ENCODE measurements at places on chromosomes 11 and 22.
A peak's percentile ranks its signal among the peaks of the same experiment; 100 is the strongest.

DNA sequence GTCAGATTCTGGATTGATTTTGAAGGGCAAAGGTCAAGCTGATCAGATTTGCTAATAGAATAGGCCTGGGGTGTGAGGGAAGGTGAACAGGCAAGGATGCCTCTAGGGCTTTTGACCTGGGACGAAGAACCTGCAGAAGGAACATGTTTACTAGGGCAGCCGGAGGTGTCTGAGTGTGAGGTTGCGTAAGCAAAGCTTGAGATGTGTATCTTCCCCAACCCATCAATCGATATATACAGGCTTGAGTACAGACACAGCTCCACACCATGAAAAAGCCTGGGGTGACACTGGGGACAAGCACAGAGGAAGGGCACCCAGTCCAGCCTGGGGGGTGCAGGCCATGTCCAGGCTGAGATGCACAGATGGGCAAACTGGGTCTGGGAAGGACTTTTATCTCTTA is 1.1 kb downstream of the LHFPL7 start:
- DNase-seq, result no peak

DNA sequence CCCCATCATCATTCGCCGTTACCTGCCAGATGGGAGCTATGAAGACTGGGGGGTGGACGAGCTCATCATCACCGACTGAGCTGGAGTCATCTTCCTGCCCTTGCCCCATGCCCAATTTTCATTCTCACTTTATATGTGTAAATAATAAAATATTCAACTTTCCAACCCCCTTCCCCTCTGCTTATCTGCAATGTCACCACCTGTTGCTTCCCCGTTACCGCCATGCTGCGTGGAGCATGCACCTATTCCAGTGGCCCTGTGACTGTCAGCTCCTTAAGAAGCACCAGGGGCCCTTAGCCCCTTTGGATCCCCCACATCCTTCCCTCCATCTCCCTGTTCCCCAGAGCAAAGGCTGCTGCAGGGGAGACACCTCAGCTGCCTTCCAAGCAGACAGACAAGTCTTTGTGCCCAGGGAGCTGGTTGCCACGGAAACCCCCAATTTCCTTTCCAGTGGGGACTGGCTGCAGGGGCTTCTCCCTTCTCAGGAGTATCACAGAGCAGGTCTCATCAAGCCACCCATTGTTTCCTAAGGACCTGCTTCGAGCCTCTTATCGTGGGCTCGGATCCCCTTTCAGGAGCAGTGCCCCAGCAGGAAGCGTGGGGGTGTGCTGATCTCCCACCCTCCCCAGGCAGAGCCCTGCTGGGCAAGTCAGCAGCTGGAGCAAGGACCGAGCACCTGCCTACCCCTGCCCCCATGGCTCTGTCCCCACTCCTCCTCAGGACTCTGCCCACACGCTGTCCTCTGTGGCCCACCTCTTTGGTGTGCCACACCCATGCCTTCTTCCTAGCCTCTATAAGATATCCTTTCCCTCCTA is 14.3 kb downstream of the POLR2F start:
- no peak for DNase-seq

GRCh38 chr22:37117092-37117491 is 7.6 kb upstream of the TMPRSS6 start:
- no peak for DNase-seq

- no peak for DNase-seq
Measured at GRCh38 chr11:36899800-36900199, 301.8 kb upstream of the RAG2 start.

DNA sequence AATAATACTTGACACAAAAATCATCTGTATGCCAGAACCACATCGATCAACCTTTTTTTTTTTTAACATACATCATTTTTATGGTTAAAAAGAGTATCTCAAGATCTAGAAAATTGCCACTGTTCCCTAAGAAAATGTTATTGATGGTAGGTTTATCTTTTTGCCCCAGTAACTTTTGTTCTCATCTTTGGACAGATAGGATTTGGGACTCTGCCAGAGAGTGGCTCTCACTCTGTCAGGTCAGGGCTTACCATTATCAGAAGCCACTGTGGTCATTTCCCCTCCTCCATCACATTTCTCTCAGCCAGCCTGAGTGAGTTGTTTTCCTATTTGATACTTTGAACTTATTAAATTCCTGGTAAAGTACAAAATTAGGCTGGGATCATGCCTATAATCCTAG is 47.9 kb upstream of the YWHAH start:
- no peak for DNase-seq

GRCh38 chr11:4092026-4092425 is 2.6 kb upstream of the RRM1 start:
- no peak for DNase-seq

GRCh38 chr11:111426617-111427016 is 47.5 kb upstream of the POU2AF1 start:
- peak; percentile 96 for DNase-seq
